ENCODE measurements at places on chromosomes 12 and 14. TPM values are rescaled to one million over a fixed set of nuclear protein-coding genes. Genes with fewer than 3 reads are reported as not detected.

The MYO1A gene
- total RNA-seq: not detected

The RIPK3 gene
- total RNA-seq: 20.6 TPM

The PHETA1 gene
- total RNA-seq: 8.1 TPM

The TMEM132C gene
- 0.68 TPM for total RNA-seq

The KRR1 gene
- total RNA-seq: 45.1 TPM

The MANSC1 gene
- total RNA-seq: 27.4 TPM

The RNFT2 gene
- total RNA-seq: 4.7 TPM

The TMEM229B gene
- total RNA-seq: 34.7 TPM

The BDKRB2 gene
- total RNA-seq: 6.8 TPM

- DNase-seq: no peak
- H3K27ac ChIP-seq: no peak overlapping the region
- H3K27me3 ChIP-seq: no peaks in the 10 kb centered on the region
- H3K4me1 ChIP-seq: no peaks in the 10 kb centered on the region
- no peak overlapping the region for H3K4me3 ChIP-seq
- H3K36me3 ChIP-seq: no peaks in the 10 kb centered on the region
Observed at GRCh38 chr12:112881602-112882001, 25.2 kb upstream of the OAS1 start.

DNA sequence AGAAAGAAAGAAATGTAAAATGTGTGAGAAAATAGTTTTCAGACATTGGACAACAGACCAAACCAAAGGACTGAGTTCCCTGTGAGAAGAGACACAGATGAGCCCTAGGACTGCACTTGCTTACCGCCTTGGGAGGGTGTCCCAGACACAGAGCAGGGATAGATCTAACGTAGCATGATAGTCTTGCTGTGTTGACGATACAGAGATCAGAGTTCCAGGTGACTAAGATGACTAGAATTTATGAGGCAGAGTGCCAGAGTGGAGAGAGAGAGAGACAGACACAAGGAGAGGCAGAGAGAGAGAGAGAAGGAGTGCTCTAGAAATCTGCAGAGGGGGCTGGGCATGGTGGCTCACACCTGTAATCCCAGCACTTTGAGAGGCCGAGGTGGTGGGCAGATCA is 148.2 kb upstream of the LMNTD1 start:
- no peak overlapping the region for H3K27ac ChIP-seq
- H3K27me3 ChIP-seq: no peaks in the 10 kb centered on the region
- H3K36me3 ChIP-seq: no peaks in the 10 kb centered on the region
- H3K4me1 ChIP-seq: no peaks in the 10 kb centered on the region

- H3K36me3 ChIP-seq: no peaks in the 10 kb centered on the region
- H3K4me3 ChIP-seq: no peak overlapping the region
- no peak for DNase-seq
Observed at GRCh38 chr14:106109337-106109736, 583.0 kb downstream of the TMEM121 start.

DNA sequence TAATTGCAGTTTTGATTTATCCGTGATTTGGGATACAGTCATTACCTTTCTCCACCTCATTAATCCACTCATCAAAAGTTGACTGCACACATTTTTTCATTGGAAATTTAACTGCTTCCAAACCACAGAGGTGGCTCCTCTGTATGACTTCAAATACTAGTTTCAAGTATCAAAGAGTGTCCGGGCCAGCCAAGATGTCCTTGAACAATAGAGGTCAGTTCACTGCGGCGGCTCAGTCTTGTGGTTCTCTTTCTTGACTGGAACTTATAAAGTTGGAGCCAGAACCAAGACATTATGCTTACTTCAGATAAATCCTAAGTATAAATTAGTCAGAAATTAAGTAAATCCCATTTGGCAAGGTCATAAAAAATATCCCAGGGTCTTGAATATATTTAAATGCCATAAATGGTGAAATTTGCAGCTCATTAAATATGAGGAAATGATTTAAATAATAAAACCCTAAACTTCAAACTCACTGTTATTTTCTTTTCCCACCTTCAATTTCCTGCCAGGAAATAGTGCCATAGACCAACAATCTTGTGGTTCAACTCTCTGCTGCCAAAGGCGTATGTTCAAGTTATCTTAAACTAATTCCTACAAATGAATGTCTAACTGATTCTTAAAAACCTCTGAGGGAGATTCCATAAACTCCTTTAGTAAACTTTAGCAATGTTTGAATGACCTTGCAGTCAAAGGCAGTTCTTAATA is 360.8 kb downstream of the AEBP2 start:
- DNase-seq: no peak
- H3K36me3 ChIP-seq: no peaks in the 10 kb centered on the region

DNA sequence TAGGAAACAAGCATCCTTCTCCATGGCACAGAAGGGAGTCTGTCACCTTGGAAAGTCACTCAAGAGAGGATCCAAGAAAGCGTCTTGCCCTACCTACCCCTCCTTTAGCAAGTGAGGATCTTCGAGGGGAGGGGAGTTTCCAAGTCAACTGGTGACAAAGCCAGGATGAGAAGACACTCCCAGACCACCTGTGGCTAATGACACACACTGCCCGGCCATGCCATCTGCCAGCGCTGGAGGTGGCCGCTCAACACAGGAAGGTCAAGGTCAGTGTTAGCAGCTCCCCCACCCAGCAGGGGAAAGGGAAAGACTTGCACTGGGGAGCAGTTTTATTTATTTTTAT is 41.3 kb downstream of the ELK3 start:
- peaks cover 5% of the 10 kb centered on the region for H3K4me1 ChIP-seq
- H3K36me3 ChIP-seq: no peaks in the 10 kb centered on the region
- H3K27me3 ChIP-seq: no peaks in the 10 kb centered on the region

DNA sequence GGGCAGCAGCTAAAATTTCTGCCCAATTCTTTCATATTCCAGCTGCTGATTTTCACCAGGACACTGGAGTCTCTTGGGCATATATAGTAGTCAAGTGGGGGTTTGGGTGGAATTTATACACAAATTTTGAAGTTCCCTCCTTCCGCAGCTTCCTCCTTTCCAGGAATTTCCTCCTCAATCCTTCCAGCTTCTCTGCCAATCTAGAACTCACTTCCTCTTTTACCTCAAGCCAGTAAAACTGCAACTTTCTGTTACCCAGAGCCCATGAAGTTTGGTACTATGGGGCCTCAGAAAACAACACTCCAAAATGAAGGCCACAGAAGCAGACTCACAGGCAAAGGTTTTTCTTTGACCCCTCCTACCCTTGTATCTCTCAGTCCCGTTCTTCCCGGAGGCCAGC is 51.7 kb upstream of the G2E3 start:
- no peak overlapping the region for H3K27ac ChIP-seq
- no peak for DNase-seq
- no peak overlapping the region for H3K4me3 ChIP-seq
- no peaks in the 10 kb centered on the region for H3K4me1 ChIP-seq
- no peaks in the 10 kb centered on the region for H3K27me3 ChIP-seq

- no peaks in the 10 kb centered on the region for H3K36me3 ChIP-seq
- no peak overlapping the region for H3K4me3 ChIP-seq
- H3K4me1 ChIP-seq: peaks cover 18% of the 10 kb centered on the region
- H3K27me3 ChIP-seq: no peaks in the 10 kb centered on the region
Observed at GRCh38 chr14:102510616-102511520, 1.3 kb upstream of the ANKRD9 start.

DNA sequence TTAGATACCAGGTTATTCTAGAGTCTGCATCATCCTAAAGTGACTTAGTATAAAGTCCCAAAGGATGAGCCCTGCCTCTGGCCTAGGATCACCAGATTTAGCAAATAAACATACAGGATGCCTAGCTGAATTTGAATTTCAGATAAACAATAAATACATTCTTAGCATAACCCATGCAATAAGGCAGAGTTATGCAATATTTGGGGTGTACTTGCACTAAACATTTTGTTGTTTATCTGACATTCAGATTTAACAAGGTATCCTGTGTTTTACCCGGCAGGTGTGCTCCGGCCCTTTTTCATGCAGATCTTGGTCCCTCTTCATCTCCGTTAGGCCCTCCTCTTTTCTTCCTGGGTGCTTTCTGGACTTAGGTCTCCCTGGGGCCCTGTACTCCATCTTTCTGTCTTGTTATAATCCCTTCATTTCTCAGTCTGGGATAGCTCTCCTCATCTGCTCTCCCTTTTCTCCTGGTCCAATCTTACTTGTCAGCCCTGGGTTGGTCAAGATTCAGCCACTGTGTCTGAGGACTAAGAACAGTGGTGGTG is 18.1 kb upstream of the SMOC1 start:
- no peak overlapping the region for H3K27ac ChIP-seq
- H3K4me1 ChIP-seq: no peaks in the 10 kb centered on the region
- H3K27me3 ChIP-seq: no peaks in the 10 kb centered on the region
- DNase-seq: no peak
- no peak overlapping the region for H3K4me3 ChIP-seq

DNA sequence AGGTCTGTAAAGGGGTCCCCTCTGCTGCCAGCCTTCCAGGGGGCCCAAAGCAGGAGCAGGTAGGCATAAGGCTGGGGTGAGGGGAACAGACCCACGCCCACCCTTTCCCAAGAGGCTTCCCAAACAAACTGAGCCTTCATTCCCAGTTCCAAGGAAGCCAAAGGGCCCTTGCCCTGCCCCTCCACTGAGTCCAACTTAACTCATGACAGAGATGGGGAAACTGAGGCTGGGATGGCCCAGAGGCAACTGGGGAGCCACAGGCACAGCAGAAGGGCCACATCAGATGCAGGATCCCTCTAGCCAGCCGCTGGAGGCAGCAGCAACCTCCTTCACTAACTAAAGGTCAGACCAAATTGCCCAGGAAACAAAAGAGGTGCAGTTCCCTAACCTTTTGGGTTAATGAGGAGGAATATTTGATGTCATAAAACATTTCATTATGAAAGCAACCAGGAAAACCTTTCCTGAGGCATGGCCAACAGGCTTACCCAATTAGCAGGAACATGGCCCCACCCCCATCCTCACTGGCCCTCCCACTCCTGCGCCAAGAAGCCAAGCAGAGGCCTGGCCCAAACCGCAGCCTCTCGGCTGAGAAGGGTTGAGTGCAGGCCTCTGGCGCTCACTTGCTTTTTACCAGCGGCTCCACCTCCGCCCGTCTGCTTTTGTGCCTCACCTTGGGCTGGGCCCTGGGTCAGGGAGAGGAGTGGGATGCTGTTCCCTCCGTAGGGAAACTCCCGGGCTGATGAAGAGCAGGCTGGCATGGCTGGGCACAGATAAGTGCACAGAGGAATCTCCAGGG is 293.5 kb upstream of the RTL1 start:
- H3K4me1 ChIP-seq: no peaks in the 10 kb centered on the region
- no peak for DNase-seq
- H3K27me3 ChIP-seq: no peaks in the 10 kb centered on the region
- no peaks in the 10 kb centered on the region for H3K36me3 ChIP-seq

- no peaks in the 10 kb centered on the region for H3K4me1 ChIP-seq
- H3K36me3 ChIP-seq: no peaks in the 10 kb centered on the region
- no peak for DNase-seq
Observed at GRCh38 chr14:92641306-92641705, 107.1 kb downstream of the LGMN start.

GRCh38 chr12:25970082-25970481 is 11.6 kb downstream of the RASSF8 start:
- no peaks in the 10 kb centered on the region for H3K27me3 ChIP-seq
- no peak for DNase-seq
- H3K27ac ChIP-seq: no peak overlapping the region
- H3K4me1 ChIP-seq: peaks cover 9% of the 10 kb centered on the region
- no peaks in the 10 kb centered on the region for H3K36me3 ChIP-seq

DNA sequence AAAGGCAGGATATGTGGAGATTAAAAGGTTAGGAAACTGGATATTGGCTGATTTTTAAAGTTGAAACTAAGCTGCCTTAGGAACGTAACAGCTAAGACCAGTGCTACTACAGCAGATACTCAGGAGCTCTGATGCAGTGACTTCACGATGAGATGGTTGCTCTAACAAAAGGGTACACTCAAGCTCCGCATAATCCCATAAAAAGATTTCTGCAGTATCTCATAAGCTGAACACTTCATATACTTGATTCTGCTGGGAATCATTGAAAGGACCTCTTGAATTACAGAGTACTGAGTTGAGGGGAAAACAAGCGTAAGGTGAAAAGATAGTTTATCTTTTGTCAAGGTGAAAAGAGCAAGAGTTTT is 3.7 kb downstream of the RNF10 start:
- H3K27ac ChIP-seq: peak overlapping the region; percentile 90
- no peak for DNase-seq
- H3K4me3 ChIP-seq: no peak overlapping the region
- H3K27me3 ChIP-seq: no peaks in the 10 kb centered on the region

DNA sequence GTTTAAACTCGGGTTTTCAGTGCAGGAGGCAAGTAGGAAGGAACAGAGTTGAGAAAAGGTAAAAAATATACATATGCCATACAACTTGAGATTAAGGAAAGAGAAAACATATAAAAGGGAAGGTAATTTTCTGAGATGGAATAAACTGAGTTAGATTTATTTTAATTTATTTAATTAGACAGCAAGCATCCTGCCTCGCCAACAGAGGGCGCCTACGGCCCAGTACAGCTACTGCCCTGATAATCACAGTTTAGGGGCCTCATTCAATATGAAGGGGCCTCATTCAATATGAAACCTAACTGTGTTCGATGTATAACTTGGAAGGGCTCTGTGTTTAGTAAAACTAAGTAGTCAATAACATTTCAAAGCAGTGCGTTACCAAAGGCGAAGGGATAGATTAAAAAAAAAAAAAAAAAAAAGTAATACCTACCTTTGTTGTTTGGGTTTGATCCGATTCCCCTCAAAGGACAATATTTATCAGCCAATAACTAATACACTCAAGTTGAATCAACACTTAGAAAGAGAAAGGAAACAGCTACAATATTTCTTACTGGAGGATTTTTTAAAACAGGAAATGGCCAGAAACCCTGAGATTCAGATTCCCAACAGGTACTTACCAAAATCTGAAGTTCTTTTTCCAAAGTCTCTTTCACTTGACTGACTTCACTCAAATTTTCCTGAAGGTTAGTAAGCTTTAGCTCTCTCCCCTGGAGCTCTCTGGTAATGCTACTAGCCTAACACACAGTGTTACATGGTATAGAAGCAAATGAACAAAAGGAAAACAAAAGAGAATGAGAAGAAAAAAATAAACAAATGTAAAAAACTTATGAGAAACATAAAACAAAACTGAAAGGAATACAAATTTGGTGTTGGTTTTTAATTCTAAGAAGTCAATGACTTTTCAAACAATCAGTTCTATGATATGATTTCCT is 70.0 kb upstream of the VPS33A start:
- H3K27ac ChIP-seq: peak overlapping the region; percentile 39
- H3K4me1 ChIP-seq: no peaks in the 10 kb centered on the region
- peaks cover 41% of the 10 kb centered on the region for H3K36me3 ChIP-seq
- H3K4me3 ChIP-seq: no peak overlapping the region
- peak; percentile 30 for DNase-seq
- no peaks in the 10 kb centered on the region for H3K27me3 ChIP-seq

DNA sequence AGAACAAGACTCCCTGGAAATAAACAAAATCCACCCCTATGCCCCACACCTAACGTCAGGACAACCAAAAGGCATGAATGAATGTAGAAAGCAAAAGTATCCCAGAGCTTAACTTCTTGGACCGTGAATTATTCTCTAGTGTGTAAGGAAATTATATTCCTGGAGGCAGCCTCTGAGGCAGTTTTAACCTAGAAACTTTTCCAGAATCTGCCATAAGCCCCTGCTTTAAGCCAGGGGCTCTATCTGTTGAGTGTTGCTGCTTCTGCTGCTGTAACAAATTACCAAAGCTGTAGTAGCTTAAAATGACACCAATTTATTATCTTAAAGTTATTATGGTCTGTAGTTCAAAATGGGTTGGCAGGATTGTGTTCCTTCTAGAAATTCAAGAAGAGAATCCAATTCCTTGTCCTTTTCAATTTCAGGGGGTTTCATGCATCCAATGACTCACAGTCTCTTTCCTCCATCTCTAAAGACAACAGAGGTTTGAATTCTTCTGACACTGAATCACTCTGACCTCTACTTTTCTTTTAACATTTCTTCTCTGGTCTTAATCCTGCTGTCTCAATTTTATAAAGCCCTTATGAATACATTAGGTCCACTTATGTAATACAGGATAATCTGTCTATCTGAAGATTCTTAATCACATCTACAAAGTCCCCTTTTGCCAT is 242.7 kb downstream of the ATXN7L3B start:
- no peaks in the 10 kb centered on the region for H3K4me1 ChIP-seq
- no peak overlapping the region for H3K4me3 ChIP-seq
- H3K27me3 ChIP-seq: no peaks in the 10 kb centered on the region
- H3K27ac ChIP-seq: no peak overlapping the region

Data from thyroid gland (tissue), 4 donors.